ENCODE measurements at places on chromosomes 7 and 10.

DNA sequence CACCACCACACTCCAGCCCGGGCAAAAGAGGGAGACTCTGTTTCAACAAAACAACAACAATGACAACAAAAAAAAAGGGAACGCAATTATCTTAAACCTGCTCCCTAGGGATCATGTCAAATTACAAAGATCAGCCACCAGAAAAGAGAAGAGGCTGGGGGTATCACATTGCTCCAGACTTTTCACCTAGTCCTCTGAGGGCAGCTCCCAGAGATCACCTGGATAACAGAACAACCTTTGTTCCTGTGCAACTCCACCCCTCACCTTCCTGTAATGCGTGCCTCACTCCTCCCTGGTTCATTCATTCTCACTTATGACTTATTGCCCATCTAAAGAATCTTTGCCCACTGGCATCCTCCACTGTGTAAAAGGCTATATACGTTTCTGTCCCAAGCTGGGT is 31.8 kb downstream of the SVOPL start:
- DNase-seq, result no peak

DNA sequence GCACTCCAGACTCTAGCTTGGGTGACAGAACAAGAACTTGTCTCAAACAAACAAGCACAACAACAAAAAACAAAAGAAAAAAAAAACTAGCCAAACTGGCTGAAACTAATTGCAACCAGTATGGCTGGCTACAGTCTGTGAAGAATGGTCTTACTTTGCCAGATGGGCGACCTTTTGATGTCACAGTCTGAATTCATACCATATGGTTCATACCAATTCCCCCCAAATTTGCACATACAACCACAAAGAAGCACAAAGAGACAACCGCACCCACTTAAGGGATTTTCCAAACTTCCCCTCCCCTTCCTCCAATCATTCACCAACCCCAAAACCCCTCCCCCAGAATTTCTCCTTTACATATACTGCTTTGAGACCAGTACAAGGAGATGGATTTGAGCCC is 114.2 kb downstream of the SPAG6 start:
- no peak for DNase-seq

- no peak for DNase-seq
These were observed 613 bp upstream of the BUB3 start for GRCh38 chr10:123153486-123154091.

GRCh38 chr7:88339195-88339922 is 32.7 kb upstream of the STEAP4 start:
- no peak for DNase-seq

DNA sequence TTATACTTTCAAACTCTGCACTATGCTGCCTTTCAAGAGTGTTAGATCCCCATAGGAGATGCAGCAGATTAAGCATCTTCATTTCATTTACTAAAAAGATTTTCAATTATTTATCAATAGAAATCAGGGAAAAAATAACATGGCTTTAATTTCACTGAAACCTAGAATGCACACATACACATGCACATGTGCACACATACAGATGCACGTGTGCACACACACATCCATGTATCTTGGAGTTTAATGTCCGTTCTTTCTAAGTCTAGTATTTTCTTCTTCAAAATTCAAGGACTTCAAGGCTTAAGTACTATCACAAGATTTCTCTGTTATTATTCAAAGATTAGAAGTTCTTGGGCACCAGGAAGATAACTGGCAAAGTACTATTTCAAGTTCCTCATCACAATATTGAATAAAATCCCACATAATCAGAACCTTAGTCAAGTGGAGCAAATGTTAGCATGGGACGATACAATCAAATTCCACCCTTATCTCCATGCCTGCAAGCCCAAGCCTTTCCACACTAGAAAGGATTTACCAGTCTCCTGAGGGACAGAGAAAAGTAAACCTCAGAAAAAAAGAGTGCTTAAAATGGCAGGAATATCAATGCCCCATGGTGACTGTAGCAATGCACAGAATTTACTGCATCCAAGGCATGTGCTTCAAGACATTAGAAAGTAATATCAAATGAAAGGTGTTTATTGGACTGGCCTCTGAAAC is 494.4 kb downstream of the XPNPEP1 start:
- DNase-seq, result no peak

- DNase-seq, result no peak
These were observed 41.6 kb downstream of the RBM28 start for GRCh38 chr7:128302139-128302538.

DNA sequence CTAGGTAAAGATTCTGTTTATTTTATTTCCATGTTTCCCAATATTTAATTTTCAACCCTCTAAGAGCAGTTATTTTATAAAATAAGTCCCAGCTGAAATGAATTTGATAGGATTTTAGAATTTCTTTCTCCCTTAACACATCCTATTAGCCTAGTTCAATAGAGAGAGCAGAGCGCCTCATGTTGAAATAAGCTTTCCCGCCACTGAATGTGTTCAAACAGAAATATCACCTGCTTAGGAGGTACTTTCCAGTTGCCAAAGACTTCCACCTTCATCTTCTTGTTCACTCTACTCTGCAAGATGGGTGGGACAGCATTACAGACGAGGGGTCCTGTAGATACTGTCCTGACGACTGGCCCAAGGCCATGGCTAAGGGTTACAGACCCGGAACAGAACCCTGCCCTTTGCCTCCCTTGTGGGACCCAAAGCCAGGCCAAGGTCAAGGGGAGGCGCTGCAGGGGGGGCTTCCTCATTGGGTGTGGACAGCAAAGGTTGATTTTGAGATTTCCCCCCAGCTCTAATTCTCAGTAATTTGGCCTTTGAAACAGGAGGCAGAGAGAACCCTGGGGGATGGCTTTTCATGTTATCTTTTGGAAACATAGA is 62.0 kb downstream of the PARP12 start:
- DNase-seq, result no peak

DNA sequence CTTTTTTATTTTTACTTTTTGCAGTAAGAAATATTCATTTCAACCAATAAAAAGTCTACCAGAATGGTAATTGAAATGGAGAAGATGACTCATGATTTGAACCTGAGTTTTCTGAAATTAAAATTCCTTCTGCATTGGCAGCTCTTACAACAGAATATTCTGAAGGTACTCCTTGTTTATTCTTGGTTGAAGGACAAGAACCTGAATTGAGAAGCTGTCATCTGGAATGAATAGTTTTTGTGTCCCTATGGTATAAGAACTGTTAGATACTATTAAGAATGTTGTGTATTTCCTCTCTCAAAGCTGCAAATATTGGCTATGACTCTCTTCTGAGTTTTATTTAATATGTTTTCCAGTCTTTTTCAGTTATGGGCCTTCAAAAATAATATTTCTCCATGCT is 56.1 kb downstream of the CDK1 start:
- DNase-seq, result no peak

DNA sequence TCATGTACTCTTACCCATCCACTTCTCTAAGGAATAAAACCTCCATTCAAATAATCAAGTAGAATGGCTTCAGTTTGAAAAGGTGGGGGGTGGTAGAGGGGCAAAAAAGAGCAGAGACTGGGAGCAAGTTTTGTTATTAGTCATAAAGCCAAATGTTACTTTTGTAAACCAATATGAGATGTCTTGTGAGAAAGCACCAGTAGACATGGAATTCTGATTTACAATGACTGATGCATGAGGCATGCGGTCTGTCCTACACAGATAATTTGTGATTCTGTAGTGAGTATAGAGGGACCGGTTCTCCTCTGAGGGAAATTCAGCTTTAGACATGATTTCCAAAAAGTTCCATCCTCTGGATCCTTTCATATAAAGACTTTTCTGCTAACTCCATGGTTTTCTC is 12.9 kb upstream of the ABCA13 start:
- DNase-seq, result no peak

All from stimulated activated CD8-positive, alpha-beta memory T cell treated with anti-CD3 and anti-CD28 coated beads, Interleukin-7, amount 100 ng/mL, for 4 hours (primary cell).